ENCODE measurements at places on chromosomes 1 and 21.

DNA sequence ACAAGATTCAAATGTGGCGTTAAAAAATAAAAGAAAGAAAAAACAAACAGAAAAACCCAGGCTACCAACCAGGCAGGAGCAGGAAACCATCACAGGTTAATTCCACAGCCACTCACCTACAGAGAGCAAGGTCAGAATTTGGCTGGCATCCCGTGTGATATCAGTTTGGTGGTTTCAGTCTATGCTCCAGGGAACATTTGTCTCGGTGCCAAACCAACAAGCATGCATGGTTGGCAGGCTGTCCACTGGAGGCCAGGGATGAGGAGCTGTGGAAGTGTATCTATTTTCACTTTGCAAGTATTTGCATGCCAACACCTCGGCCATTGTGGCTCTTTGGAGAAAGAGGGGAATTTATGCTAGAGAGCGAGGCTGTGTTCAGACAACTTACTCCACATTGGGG lies 53.1 kb upstream of the PROX1 start:
- no peak for DNase-seq

- DNase-seq: no peak
These were observed 10.6 kb upstream of the GIPC2 start for GRCh38 chr1:78035121-78035520.

- DNase-seq: no peak
These were observed 51.4 kb downstream of the HS2ST1 start for GRCh38 chr1:86965827-86966182.

GRCh38 chr1:61391730-61392129 lies 309.4 kb downstream of the NFIA start:
- DNase-seq: no peak

- DNase-seq: no peak
These were observed 60.4 kb upstream of the GORAB start for GRCh38 chr1:170471398-170472053.

All from ELR (cell line).